ENCODE measurements at places on chromosomes 7 and 10.

- no peak for DNase-seq
These were observed 11.5 kb upstream of the NFKB2 start for GRCh38 chr10:102384053-102384452.

DNA sequence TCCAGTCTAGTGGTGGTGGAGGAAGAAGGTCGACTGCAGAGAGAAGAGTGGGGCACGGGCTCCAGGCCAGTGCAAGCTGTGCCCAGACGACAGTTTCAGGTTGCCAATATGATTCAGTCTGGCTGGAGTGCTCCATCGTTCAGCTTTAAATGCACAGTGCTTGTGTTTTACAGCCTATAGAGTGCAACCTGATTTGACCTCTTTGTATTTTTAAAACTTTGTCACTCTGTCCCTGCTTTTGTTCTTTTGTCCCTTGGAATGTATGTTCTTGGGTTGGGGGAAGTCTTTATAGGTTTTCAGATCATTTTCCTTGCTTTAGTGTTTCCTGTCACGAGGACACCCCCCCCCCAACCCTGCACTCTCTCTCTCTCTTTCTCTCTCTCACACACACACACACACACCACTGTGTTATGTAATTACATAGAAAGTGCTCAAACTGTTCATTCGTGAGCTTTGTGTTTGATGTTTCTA lies 198.0 kb downstream of the CAMK1D start:
- no peak for DNase-seq

GRCh38 chr7:21967598-21968003 lies 21.9 kb upstream of the CDCA7L start:
- no peak for DNase-seq

DNA sequence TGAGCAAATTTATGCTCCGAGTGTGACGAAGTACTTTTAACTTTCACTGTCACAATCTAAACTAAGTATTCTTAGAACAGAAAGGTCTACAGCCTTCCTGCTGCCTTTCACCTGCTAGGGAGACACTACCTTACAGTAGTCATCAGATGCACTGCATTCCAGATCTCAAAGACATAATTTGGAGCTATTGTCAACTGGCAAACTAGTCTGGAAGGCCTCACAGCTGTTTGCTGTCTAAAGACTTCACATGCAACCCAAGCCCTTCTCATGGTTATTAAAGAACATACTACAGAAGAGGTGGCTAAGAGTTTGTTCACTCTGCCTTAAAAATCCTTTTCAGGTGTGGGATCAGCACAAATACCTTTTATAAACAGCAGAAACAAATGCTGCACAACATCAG lies 91.8 kb upstream of the KCNIP2 start:
- no peak for DNase-seq

DNA sequence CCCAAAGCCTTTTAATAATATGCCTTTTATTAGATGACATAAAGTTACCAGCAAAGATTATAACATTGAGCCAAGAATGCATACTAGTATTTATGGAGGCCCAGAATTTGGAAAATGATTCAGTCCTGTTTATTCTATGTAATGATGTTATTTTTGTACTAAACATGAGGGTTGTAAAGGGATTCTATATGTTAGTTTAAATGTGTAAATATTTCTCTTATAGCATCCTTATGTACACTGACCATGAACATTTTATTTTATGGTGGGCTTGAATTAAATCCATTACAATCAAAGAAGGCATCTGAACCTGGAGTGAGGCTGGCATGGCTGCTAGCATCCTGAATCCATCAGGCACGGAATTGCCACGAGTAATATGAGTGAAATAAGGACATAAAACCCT lies 80.2 kb downstream of the RAB18 start:
- DNase-seq, result no peak

DNA sequence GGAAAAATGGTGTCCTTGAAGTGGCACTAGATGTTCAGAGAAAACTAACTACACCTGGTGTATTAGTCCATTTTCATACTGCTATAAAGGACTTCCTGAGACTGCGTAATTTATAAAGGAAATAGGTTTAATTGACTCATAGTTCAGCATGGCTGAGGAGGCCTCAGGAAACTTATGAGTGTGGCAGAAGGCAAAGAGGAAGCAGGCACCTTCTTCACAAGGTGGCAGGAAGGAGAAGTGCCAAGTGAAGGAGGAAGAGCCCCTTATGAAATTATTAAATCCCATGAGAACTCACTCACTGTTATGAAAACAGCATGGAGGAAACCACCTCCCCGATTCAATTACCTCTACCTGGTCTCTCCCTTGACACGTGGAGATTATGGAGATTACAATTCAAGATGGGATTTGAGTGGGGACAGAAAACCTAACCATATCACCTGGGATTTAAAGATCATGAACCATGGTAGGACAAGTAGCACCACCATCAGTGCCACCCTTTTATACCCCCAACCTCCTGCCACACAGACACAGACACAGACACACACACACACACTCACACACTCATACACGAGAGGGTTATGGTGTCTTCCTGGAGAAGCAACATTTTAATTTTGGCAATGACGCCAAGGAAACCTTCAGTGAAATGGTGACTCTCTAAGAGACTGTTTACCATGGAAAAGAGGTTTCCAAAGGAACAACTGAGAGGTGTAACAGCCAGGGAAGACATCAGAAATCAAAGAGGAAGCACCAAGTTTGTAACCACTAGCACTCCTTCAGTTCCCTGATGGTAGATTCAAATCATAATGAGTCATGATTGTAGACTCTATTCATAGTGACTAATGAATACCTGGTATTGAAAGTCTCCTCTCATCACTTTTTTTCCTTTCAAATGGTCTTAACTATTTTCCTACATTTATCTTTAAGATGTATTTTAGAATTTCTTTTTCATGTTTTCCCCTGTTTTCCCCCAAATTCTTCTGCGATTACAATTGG lies 41.8 kb upstream of the WNT16 start:
- no peak for DNase-seq

- DNase-seq, result no peak
These were observed 227.4 kb downstream of the CELF2 start for GRCh38 chr10:11245095-11245479.

- DNase-seq, result no peak
These were observed 40.4 kb upstream of the SMIM30 start for GRCh38 chr7:113158756-113159155.

- DNase-seq, result no peak
These were observed 53.8 kb downstream of the INPP5A start for GRCh38 chr10:132591166-132591971.

DNA sequence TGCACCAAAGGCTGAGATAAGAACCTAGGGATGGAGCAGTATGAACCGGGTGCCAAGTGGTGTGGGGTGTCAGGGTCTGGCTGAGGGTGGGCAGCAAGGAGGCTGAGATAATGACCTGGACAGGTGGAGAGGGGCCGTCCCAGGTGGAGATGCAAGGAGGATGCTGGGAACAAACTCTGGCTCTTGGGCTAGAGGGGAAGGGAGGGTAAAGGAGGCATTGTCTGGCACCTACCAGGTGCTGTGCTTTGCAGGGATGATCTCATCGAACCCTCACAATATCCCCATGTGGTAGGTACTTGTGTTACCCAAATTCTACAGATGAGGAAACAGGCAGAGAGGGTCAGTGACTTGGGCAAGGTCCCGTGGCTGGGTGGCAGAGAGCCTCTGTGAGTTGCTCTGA lies 19.9 kb upstream of the HOXA13 start:
- DNase-seq, result no peak

DNA sequence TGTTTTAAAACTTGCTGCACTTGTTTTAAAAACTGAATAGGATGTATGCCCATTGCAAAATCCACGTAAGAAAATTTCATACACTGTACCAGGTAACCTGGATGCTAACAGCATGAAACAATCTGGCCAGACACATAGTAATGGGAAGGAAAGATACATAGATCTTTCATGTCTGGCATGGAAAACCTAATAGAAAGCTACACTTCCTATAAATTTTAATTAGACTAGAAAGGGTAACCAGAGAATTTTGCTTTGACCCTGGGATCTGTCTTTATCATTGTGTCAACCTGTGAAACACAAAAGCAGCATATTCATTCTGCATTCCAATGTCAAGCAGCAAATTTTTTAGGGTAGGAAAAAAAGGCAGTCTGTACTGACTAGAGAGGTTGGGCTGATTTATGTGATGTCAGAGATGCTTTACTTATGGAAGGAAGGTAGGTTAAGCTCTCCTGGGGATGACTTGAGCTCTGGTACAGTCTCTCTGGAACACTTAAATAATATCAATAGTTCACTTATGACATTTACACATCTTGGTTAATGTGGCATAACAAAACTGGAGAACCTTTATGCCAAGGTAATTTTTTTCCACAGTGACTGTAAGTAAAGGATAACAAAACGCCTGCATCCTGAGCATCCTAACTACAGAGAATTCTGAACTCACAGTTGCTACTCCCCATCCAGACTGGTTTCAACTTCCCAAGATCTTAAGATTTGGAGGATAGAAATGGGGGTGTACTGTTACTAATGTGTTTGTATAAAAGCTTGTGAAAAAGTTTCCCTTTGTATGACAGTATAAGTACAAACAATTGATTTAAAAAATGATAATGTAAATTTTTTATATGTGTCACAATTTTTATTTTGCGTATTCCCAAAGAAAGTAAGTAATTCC lies 44.7 kb downstream of the DOCK4 start:
- DNase-seq, result no peak

Measured in AG09309 (cell line).